ENCODE measurements at places on chromosomes 7 and 10.
A peak's percentile ranks its signal among the peaks of the same experiment; 100 is the strongest.

DNA sequence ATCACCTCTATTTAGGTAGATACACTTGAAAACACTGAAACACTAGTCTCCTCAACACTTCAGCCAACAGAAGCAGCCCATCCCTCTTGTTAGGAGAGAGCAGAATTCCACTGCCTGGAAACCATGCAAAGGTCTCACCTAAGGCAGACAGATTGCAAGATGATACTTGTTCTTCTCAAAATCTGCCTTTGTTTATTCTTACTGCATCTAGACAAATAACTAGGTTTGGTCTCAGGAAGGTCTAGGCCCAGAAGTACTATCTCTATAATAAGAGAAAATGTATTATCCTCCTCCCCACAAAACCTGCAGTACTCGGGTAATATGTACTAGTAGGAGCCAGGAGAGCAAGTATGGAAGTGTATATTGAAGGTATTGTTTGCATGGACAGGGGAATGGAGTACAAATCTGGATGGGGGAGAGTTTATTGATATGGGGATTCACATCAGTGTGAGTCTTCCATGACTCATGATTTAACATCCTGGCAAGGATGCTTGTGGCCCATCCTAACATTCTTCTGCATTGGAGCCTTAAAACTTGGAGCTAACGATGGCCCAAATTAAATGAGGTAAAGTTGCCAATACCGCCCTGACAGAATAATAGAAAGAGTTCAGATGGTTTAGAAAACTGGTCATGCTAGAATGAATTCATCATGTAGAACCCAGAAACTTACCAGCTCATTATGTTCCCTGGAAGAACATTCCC, 109.2 kb downstream of the EPC1 start:
- DNase-seq: peak; percentile 73

- DNase-seq: no peak
These were observed 159.5 kb downstream of the PRKAG2 start for GRCh38 chr7:151717415-151717814.

- no peak for DNase-seq
These were observed 34.0 kb downstream of the IMMP2L start for GRCh38 chr7:111528331-111528730.

DNA sequence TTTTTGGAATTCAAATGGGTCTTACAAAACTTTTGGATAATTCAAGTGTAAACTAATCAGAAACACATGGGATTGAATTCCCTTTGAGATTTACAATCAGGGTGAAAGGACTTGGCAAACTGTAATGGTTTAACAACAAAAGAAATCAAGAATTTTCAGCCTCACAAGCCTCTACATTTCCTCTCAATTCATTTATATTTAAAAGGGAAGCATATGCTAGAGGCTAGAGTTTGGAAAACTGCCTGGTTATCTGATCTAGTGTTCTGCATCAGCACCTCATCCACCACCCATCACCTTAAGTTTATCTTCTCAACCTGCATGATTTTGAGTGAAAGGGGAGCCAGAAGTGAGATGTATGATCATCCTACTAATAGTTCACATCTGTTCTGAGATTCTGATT, 120.7 kb downstream of the TES start:
- no peak for DNase-seq

- no peak for DNase-seq
These were observed 40.0 kb upstream of the TM9SF3 start for GRCh38 chr10:96626795-96627194.

DNA sequence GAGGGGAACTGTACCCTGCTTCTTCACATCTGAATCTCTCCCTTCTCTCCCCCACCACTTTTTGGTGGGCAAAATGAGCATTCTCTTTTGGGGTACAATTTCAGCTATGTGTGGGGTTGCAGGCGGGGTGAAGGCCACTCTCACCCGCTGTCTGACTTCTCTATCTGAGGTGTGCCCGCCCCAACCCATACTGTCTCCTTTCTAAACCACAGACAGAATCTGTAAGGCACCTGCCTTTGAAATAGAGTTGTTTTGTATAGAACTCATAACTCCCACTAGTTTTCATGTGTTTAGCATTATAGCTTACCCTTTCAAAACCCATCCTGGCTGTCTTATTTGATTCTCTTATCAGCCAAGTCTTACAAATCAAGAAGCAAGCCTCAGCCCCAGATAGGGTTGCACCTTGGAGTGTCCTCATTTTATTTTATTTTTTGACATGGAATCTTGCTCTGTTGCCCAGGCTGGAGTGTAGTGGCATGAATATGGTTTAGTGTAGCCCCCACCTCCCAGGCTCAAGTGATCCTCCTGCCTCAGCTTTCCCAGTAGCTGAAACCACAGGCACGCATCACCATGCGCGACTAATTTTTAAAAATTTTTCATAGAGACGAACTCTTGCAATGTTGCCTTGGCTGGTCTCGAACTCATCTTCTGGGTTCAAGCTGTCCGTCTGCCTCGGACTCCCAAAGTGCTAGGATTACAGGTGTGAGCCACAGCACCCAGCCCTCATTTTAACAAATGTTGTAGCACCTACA, 11.9 kb downstream of the TSPAN14 start:
- DNase-seq: no peak

DNA sequence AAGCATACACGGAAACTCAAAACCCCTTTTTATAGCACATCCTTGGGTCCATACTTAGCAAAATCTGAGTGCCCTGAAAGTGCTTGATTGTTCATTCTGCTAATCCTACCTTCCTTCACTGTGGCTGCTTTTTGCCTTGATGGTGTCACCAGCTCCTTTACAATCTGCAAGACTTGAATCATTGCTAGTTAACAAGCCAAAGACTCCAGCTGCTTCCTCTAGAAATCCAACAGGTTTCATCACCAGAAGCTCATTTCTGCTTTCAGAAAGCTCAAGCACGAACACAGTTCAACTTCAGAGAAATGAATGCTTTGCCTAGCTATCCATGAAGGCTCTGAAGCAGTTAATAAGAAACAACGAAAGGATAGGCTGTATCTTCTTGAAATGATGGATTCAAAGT, 38.0 kb downstream of the USP6NL start:
- no peak for DNase-seq

DNA sequence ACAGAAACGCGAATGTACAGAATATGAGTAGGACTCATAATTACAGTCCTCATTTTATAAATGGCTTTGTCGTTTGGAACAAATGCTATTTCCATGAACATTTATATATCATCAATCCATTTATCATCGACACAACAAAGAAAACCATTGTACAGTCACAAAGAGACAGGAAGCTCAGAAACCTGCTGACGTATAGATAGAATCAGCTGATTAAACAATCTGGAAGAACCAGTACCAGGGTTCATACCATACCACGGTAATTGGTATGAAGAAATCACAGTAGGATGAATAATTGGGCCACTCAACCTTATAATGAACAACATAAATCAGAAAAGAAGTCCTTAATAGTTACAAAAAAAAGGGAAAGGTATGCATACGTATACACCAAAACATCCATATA, 295.0 kb downstream of the PARD3 start:
- no peak for DNase-seq

GRCh38 chr7:48033922-48034321, 1.4 kb upstream of the C7orf57 start:
- DNase-seq: no peak

DNA sequence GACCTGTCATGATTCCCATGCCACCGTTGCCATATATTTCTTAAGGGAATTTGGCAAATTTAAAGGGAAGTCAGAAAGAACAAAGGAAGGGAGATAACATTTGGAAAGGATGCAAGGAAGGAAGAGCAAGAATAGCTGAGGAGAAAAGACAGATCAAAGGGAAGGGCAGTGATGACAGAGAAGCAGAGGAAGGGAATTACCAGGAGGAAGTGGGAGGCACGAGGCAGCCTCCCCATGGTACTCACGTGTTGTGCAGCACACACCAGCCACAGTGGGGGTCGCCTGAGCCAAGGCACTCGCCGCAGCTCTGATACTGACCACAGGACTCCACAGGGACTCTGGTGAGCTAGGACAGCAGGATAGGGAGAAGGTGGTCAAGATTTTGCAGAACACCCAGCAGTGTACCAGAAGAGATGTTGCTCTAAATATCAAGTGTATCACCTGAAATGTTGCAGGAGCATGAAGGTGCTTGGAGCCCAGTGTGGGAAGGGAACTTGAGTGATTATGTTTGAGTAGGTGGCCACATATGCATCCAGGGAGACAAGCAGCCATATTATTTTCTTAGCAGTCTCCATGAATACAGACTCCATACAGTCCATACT, 335.3 kb downstream of the PLXNA4 start:
- no peak for DNase-seq

- DNase-seq: no peak
These were observed 149.8 kb downstream of the AKR1D1 start for GRCh38 chr7:138226001-138226476.

GRCh38 chr7:44547536-44548231, 6.6 kb upstream of the NPC1L1 start:
- no peak for DNase-seq
